ENCODE measurements at places on chromosomes 16 and 17.

DNA sequence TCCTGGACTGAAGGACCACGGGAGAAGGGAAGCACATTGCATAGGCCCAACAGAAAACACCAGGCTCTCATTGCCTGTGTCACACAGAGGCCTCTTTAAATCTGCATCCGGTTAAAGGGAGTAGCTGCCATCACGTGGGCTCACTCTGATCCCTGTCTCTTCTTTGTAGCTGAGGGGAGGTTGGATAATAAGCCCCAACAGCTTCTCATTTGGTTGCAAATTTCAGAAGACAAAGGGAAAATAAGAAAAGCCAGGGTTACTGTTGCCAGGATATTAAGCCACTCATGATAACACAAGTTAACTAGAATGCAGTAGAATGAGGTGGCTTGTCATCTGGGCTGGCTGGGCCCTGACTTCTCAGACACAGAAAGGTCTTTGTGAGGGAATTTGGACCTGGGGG, 325.1 kb upstream of the ERCC4 start:
- DNase-seq: no peak

GRCh38 chr16:55563797-55564196, 2.7 kb upstream of the CAPNS2 start:
- no peak for DNase-seq

GRCh38 chr17:27810211-27810901, 10.0 kb upstream of the NOS2 start:
- DNase-seq: no peak

DNA sequence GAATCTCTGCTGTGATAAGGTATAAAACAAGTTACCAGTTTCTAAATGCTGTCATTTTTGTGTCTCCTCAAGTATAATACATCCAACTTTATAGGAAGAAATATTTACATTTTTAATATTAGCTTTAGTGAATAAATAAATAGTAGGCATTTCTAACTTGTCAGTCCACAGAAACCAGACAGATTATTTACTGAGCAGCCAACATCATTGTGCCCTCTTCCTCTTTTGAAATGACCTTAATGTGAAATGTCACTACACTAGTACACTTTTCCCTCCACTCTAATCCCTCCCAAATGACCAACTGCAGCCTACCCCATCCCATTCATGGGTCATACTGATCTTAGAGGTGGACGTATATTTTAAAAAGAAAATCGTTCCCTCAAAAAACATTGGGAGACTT, 9.2 kb downstream of the STXBP4 start:
- no peak for DNase-seq

- peak; percentile 72 for DNase-seq
These were observed 7.9 kb upstream of the MT2A start for GRCh38 chr16:56600398-56600999.

- no peak for DNase-seq
These were observed 3.5 kb downstream of the CYB561 start for GRCh38 chr17:63442549-63443035.

- DNase-seq: no peak
These were observed 72.5 kb upstream of the BCAR1 start for GRCh38 chr16:75323933-75324332.

DNA sequence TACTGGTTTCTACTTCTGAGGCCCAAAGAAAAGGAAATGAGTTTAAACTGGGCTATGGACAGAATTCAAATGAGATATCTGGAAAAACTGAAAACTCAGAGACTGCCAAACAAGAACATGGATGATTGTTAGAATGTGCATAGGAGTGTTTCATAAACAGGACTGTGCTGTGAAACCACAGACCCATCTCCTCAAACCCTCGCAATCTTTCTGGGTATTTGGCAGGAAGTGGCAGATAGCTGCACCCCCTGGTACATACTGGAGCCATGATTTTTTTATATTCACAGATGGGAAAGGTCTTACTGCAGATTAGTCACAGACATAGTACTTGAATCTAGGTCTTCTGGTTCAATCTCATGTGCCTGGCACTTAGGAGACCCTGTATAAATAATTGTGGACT, 145.0 kb downstream of the CCDC182 start:
- DNase-seq: no peak

DNA sequence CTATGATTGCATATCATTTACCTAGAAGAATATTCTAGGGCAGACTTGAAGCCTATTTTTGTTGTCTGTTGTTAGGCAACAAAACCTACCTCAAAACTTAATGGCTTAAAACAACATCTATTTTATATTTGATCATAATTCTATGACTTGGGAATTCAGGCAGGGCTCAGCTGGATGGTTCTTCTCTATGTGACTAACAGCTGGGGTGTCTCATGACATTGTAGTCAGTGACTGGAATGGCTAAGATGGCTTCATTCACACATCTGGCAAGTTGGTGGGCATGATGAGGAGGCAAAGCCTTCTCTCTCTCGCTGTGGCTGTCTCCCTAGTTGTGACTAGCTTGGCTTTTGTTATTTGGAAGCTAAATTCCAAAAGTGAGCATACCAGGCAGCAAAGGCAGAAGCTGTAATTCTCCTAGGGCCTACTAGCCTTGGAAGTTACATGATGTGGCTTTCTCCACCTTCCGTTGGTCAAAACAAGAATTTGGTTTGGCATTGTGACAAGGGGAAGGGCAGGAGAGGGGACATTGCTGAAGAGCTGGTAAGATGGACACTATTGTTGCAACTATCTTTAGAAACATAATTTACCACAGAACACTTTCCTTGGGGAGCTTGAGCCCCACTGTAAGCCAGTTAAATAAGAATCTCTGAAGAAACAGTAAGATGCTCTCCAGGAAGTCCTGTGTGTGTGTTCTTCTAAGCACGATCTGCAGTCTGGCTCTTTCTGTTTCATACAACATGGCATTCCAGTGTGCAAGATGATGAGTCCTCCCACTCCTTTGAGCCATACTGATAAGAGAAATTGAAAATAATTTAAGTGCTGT, 39.4 kb downstream of the ZNRF1 start:
- no peak for DNase-seq

DNA sequence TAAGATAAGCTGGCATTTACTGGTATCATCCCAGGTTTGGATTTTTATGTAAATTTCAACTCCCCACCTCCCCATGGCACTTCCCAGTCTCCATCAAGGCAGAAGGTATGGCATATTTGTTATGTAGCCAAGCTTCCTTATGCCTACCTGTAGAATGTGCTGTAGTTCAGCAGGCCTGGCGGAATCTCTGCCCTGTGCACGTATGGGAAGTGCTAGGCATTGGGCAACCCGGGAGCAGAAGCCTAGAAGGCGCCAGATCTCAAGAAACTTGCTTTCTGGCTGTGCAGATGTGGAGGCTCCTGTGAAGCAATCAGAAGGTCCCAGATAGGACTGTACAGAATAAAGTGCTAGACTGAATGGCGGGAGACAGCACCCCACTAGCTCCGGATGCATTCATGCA, 64.7 kb downstream of the SNX20 start:
- DNase-seq: no peak

GRCh38 chr17:2054512-2055291, at the start of gene HIC1:
Gene HIC1 (plus strand): TSS chr17:2055103. CDS start chr17:2056691, 1,588 bp downstream.
- DNase-seq: peak; percentile 83

DNA sequence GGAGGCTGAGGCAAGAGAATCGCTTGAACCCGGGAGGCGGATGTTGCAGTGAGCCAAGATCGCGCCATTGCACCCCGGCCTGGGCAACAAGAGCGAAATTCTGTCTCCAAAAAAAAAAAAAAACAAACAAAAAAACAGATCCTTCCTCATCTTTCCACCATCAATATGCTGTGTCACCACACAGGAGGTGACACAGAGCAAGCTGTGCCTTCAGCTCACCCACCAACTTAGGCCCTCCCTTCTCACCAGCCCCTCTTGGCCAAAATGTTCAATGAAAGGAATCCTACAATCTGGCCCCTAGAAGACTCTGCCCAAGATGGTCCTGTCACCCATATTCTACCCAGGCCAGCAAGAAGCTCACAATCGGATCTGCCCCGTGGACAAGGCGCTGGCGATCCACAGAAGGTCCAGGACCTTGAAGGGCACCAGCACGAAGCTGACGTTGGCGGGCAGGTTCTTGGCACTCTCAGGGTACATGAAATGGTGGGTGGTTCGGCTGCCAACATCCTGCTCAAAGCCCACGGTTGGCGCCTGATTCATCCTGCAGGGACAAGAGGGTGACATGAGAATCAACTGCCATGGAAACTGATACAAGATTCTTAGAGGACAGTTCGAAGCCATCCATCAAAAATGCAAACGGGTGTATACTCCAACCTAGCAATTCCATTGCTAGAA, 41.4 kb downstream of the DDX19A start:
- no peak for DNase-seq

DNA sequence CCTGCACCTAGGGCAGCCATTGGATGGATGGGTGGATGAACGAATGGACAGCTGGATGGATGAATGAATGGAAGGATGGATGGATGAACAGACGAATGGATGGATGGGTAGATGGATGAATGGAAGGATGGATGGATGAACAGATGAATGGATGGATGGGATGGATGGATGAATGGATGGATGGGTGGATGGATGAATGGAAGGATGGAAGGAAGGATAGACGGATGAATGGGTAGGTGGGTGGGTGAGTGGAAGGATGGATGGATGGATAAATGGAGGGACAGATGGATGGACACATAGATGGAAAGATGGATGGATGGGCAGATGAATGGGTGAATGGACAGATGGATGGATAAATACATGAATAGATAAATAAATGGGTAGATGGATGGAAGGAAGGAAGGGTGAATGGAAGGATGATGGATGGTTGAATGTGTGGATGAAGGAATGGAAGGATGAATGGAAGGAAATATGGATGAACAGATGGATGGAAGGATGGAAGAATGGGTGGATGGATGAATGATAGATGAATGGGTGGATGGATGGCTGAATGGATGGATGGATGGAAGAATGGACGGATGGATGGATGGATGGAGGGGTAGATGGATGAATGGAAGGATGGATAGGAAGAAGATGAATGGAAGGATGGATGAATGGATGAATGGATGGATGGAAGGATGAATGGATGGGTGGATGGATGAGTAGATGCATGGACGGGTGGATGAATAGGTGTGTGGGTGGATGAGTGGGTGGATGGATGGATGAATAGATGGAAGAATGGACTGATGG, 15.4 kb downstream of the SRL start:
- no peak for DNase-seq

DNA sequence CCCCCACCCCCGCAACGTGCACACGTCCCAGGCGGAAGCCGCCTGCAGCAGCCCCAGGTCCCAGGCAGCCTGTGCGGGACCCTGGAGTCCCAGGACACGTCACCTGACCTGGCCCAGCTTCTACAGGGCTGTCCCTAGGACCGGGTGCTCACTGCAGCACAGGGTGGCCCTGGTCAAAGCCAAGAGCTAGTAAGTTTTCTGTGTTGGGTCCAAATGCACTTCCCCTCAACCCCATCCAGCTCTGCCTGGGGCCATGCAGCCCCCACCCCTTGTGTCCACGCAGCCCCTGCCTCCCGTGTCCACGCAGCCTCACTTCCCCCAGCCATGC, 22.1 kb upstream of the PVALEF start:
- peak; percentile 66 for DNase-seq

DNA sequence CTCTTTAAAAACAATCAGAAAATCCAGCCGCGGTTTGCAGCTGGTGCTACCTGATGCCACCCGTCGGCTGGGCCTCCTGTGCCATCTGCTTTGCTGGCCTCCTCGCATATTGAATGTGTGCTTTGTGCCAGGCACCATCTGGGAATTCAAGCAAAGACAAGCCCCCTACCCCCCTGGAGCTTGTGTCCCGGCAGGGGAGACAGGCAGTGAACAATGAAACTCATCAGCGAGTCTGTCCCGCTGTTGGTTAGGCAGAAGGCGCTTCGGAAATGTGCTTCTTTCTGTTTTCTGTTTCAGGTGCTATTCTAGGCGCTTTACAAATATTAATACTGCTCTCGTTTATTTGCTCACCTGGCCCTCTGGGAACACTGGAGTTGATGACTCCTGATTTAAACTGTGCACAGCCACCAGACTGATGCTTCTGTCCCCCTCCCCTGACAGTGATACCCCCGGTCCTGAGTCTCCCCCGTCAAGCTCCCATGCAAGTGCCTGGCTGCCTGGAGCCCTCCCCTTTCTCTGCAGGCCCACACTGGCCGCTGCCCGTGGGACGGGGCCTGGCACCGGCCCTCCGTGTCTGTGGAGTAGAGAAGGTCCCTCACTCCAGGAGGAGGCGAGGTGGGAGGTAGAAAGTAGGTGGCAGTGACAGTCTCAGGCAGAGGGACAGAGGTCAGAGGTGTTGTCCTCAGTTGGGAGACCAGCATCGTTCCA, 126.1 kb upstream of the PLCG2 start:
- DNase-seq: peak; percentile 78

GRCh38 chr16:9971907-9972306, 210.3 kb downstream of the GRIN2A start:
- no peak for DNase-seq

DNA sequence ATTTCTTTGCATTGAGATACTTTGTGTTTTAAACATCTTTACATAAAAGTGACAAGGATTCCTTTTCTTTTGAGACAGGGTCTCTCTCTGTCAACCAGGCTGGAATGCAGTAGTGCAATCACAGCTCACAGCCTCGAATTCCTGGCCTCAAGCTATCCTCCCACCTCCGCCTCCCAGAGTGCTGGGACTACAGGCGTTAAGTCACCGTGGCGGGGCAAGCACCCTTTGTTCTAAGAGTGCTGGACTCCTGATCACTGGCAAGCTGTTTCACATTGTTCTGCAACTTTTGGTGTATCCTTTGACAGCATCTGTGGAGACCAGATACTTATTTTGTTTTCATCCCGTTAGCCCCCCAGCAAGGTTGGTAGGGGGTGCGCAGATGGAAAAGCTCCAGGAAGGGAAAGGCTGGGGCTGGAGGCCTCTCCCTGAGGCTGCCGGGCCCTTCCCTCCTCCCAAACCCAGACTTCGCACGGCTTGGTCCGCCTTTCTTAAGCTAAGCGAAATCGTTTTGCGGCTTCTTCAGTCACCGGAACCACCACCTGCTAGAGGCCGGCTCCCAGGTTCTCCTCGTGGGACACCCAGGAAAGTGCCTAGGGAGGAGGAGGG, 1.1 kb downstream of the ST6GALNAC2 start:
- no peak for DNase-seq

- no peak for DNase-seq
These were observed 9.0 kb upstream of the SLFN12L start for GRCh38 chr17:35546487-35546886.

- DNase-seq: no peak
These were observed 224.7 kb downstream of the BCAS3 start for GRCh38 chr17:60902399-60902798.

- no peak for DNase-seq
These were observed 74.2 kb upstream of the KSR1 start for GRCh38 chr17:27382025-27382424.

DNA sequence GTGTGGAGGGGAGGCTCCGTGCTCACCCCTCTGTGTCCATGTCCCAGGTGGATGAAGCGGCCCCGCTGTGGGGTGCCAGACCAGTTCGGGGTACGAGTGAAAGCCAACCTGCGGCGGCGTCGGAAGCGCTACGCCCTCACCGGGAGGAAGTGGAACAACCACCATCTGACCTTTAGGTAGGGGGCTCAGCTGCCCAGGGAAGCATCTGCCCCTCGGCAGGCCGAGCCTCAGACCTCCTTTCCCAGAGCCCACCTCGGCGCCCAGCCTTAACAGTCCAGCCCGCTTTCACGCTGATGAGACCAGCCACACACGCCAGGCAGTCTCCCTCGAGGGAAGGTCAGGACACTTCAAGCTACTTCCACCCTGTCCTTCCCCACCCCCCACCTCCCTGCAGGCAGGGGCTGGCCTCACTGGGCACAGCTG, 12.7 kb downstream of the MMP15 start:
- DNase-seq: no peak

GRCh38 chr16:2090777-2091546, 43.2 kb downstream of the TSC2 start:
- DNase-seq: peak; percentile 95

GRCh38 chr16:53841884-53842283, 137.9 kb downstream of the FTO start:
- DNase-seq: no peak

- peak; percentile 52 for DNase-seq
These were observed at the start of gene TMC8 for GRCh38 chr17:78130437-78131101. Gene TMC8 (plus strand): TSS chr17:78130771. CDS start chr17:78131589, 818 bp downstream.
